ENCODE measurements at places on chromosomes 16 and 17.
A peak's percentile ranks its signal among the peaks of the same experiment; 100 is the strongest.

GRCh38 chr17:28174352-28175046 is 132.0 kb downstream of the NLK start:
- DNase-seq = no peak

DNA sequence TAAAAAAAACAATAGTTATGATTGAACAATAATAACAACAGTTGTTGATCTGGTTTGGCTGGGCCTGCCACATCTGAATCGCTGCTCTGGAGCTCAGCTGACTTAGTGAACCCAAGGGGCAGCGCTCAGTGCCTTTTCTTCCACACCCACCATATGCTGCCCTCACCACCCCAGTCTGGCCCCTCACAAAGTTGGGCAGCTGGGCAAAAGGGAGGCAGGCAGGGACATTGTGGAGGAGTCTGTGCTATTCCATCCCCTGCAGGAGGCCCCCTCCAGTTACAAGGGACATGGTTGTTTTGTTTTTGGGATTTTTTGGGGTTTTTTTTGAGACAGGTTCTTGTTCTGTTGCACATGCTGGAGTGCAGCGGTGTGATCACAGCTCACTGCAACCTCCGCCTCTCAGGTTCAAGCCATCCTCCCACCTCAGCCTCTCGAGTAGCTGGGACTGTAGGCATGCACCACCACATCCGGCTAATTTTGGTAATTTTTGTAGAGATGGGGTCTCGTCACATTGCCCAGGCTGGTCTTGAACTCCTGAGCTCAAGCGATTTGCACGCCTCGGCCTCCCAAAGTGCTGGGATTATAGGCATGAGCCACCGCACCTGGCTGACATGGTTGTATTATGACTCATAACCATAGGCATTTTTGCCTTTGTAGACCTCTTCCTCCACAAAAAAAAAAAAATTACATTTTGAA is 8.6 kb upstream of the PECAM1 start:
- DNase-seq = peak; percentile 61

DNA sequence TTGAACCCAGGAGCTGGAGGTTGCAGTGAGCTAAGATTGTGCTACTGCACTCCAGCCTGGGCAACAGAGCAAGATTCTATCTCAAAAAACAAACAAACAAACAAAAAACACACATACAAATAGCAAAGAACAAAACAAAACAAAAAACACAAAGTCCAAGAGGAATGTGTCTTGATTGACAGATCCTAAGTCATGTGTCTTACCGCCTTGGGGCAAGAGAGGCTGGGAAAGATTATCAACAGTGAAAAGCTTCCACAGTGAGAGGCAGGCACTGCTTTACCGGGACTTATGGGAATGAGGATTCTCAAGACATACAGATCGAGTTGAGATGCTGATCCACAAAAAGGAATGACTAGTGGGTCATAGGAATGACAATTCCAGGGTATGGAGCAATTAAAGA is 62.7 kb upstream of the GAS7 start:
- DNase-seq = no peak

GRCh38 chr17:57412520-57413096 is 156.3 kb downstream of the MSI2 start:
- DNase-seq = no peak

- peak; percentile 86 for DNase-seq
Observed at GRCh38 chr16:11201498-11202259, 54.3 kb downstream of the SOCS1 start.
